Activated CD4-positive, alpha-beta T cell treated with anti-CD3 and anti-CD28 coated beads, Interleukin-2, amount 10 ng/mL, durations not matched to agents 7 days and 5 days (primary cell): ENCODE measurements at places on chromosomes 6 and 20. TPM values are rescaled to one million over a fixed set of nuclear protein-coding genes. Genes with fewer than 3 reads are reported as not detected.
A peak's percentile ranks its signal among the peaks of the same experiment; 100 is the strongest.

GRCh38 chr6:106901062-106901461 is 73.5 kb downstream of the CD24 start:
- DNase-seq = no peak

DNA sequence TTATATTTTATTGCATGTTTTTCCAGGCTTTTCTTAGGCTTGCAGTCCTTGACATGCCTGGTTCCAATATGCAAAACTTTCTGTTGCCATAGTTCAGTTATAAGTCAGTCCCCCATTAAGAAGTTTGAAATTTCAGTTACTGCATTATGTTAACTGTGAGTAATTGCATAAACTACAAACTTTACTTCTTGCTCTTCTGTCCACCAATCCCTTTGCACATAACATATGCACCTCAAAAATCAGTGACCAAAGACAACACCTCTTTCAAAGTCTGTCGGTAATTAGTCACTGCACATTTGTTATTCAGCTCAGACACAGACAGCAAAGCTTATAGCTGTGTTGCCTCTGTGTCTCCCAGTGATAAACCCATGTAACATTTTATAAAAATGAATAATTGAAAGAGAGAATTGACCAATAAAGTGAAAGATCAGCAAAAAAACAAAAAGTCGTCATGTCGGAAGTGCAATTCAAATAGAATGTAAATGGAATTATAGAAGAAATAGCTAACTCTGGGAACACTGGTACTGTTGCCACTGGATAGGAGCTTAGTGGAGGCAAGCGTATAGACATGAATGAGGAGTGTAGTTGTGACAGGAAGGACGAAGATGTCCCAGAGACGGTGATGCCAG is 50.3 kb upstream of the BTBD3 start:
- DNase-seq = no peak

GRCh38 chr6:53714888-53715287 is 49.3 kb upstream of the KLHL31 start:
- DNase-seq = no peak

DNA sequence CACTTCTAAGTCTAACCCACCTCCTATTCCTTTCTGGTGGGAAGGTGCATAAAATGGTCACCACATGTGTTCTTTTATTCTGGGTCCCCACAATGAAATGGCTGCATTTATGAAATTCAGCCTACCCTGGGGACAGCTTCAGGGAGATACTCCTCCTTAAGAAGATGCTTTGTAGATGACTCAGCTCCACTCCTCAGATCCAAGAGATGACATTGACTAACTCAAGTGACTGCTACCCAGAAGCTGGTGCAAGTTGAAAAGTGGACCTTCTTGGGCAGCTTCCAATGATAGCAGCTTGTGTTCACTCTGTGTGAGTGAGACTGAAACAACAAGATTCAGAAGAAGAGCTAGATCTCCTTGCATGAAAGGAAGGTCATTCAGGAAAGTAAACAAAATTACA is 113.4 kb downstream of the SCP2D1 start:
- DNase-seq = no peak

- DNase-seq = no peak
Observed at GRCh38 chr6:116208056-116208785, 45.7 kb downstream of the TSPYL4 start.

GRCh38 chr6:33160728-33161344 is 31.4 kb downstream of the COL11A2 start:
- no peak for DNase-seq

- DNase-seq = no peak
Observed at GRCh38 chr6:21663966-21664313, 70.4 kb downstream of the SOX4 start.

GRCh38 chr6:73389854-73390253 is 4.8 kb upstream of the DDX43 start:
- no peak for DNase-seq

DNA sequence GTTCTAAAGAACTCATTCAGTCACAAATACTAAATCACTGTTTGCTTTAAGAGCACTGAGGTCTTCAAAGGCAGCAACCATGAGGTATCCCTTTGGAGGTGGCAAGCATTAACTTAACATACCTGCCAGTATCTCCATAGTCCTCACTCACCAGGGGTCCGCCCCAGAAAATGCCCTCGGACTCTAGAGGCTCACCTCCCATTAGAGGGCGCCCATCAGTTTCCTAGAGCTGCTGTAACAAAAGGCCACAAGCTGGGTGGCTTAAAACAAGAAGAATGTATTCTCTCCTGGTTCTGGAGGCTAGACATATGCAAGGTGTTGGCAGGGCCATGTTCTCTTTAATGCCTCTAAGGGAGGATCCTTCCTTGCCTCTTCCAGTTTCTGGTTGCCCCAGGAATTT is 12.0 kb upstream of the RNGTT start:
- DNase-seq = no peak

DNA sequence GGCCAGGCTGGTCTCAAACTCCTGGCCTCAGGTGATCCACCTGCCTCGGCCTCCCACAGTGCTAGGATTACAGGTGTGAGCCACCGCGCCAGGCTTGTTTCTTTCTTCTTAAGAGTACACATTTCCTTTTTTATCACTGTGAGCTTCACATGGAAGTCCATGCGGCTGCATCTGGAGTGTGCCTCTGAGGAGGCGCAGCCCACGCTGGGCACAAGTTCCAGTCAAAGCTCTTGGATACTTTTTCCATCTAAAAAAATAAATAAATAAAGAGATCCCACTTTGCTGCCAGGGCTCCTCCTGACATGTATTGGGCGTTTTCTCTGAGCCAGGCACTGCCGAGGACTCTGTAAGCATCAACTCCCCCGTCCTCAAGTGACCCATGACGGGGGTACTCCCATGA is 123.0 kb downstream of the PREX1 start:
- DNase-seq = no peak

DNA sequence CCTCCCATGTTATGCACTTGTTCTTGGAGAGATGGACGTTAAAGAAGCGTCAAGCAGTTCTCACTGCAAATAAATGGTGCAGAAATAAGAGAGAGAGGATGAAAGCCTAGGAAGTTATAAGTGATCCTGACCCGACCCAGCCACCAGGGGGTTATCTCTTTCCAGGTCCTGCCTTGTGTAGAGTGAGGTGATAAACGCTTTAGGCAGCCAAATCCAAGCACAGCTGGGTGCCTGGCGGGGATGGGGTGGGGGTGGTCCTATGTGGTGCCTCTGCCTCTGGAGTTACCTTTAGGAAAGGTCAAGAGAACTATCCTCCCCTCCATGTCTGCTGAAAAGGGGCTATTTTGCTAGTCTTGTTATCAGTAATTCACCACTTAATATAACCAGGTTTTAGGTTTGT is 9.2 kb upstream of the TFAP2A start:
- no peak for DNase-seq

- DNase-seq = peak; percentile 49
Observed at GRCh38 chr6:157099912-157100593, 223.3 kb downstream of the TMEM242 start.

- DNase-seq = peak; percentile 51
Observed at GRCh38 chr20:62914970-62915457, 11.3 kb downstream of the DIDO1 start.

GRCh38 chr6:7697820-7698623 is 27.9 kb upstream of the BMP6 start:
- no peak for DNase-seq

- DNase-seq = no peak
Observed at GRCh38 chr20:41418031-41418430, 51.4 kb upstream of the EMILIN3 start.

GRCh38 chr20:46651091-46651962 is at the start of gene SLC13A3:
Gene SLC13A3, minus strand, starts transcription at chr20:46651459. Its CDS starts 38 bp downstream, at chr20:46651421.
- DNase-seq = peak; percentile 0

The MTG2 gene
- total RNA-seq = 33.6 TPM

The KIF3B gene
- total RNA-seq = 16.9 TPM

The OR2B6 gene
- total RNA-seq = not detected

The KIAA0408 gene
- total RNA-seq = 2.7 TPM

The SLC22A16 gene
- not detected for total RNA-seq

The APMAP gene
- total RNA-seq = 38.7 TPM

The SMOC2 gene
- not detected for total RNA-seq

The SYNDIG1 gene
- not detected for total RNA-seq

The MAP7 gene
- total RNA-seq = 2.3 TPM

The CGA gene
- not detected for total RNA-seq

The TNFRSF6B gene
- total RNA-seq = not detected
